CD4-positive, alpha-beta T cell treated with Interleukin-4 for 1 hour (primary cell): ENCODE measurements at places on chromosomes 2 and 18.

GRCh38 chr2:41061356-41061755, 609.5 kb upstream of the SLC8A1 start:
- no peak for DNase-seq

DNA sequence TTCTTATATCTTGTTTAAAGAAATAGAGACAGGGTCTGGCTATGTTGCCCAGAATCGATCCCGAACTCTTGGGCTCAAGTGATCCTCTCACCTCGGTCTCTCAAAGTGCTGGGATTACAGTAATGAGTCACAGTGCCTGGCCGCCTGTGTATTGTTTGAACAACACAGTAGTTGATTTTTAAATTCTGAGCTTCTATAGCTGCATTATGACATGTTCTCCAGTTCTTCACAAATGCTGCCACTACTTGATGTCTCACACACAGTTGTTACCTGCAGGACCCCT, 7.7 kb upstream of the RHOB start:
- DNase-seq: no peak

DNA sequence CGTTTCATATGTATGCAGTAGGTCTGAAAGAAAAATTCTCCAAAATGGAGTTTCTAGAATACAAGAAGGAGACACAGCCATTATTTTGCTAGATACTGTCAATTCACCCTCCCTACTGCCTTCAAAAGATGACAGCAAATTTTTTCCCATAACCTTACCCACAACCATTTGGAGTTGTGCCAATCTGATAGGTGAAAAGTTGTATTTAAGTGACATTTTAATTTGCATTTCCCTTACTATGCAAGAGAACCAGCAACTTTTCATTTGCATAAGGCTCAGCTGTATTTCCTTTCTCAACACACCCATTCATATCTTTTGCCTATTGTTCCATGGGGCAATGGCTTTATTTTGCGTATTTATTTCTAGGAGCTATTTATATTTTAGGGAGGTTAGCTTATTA, 31.4 kb upstream of the IL18RAP start:
- DNase-seq: no peak

- DNase-seq: no peak
These were observed 7.5 kb upstream of the CCDC195 start for GRCh38 chr2:224723586-224724217.

DNA sequence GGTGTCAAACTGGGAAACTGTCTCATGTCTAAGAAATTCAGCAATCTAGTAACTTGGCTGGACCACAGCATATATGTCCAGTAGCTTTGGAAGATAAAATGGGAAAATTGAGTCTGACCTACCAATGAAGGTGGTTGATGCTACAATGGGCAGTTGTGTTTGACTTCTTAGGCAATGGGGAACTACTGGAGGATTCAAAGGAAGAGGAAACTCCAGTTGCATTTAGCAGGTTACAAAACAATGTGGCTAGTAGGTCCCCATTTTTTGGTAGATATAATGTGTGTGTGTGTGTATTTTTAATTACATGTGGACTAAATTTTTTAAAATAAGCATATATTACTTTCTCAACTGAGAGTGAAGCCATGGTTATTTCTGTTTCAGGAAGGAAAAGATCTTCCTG, 427.7 kb downstream of the NBAS start:
- no peak for DNase-seq

GRCh38 chr18:54129448-54130067, 94.9 kb downstream of the MBD2 start:
- no peak for DNase-seq

GRCh38 chr18:55078303-55078932, 119.2 kb upstream of the CCDC68 start:
- no peak for DNase-seq

DNA sequence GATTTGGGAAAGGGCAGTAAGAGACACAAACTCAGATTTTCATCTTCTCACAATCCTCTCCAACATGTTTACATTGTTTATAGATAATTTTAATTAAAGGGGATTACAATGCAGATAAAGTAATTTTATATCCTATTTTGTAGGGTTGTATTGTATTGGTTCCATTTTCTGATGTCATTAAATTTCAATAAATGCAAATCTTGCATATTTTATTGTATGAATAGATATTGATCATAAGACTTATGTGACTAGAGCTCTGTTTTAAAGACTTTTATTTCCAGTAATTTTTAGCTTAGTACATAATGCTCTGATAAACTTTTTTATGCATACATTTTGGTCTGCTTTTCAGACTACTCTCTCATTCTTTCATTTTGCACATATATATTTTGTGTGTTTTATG, 819.6 kb downstream of the TSN start:
- DNase-seq: no peak

- no peak for DNase-seq
These were observed 160.7 kb downstream of the LDLRAD4 start for GRCh38 chr18:13379062-13379865.

- no peak for DNase-seq
These were observed 183.0 kb downstream of the AFF3 start for GRCh38 chr2:99959261-99960014.

- DNase-seq: no peak
These were observed 2.5 kb upstream of the DUSP2 start for GRCh38 chr2:96147593-96148201.

GRCh38 chr18:36493349-36494159, 196.0 kb downstream of the FHOD3 start:
- no peak for DNase-seq

DNA sequence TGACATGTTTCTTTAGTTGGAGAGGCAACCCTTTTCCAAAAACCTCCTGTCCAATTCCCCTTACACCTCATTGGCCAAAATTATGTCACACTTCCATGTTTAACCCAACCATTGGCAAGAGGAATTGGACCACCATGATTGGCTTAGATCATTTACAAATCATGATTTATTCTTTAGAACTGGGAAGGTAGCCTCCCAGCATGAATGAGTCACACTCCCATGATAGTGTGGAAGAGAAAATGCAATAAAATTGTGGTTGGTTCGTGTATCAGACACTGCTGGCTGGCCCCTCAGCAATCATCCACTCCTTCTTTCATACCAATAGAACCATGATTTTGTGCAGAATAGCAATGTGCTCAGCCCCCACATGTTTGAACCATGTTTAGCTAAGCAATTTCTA, 156.6 kb upstream of the ACVR2A start:
- no peak for DNase-seq

DNA sequence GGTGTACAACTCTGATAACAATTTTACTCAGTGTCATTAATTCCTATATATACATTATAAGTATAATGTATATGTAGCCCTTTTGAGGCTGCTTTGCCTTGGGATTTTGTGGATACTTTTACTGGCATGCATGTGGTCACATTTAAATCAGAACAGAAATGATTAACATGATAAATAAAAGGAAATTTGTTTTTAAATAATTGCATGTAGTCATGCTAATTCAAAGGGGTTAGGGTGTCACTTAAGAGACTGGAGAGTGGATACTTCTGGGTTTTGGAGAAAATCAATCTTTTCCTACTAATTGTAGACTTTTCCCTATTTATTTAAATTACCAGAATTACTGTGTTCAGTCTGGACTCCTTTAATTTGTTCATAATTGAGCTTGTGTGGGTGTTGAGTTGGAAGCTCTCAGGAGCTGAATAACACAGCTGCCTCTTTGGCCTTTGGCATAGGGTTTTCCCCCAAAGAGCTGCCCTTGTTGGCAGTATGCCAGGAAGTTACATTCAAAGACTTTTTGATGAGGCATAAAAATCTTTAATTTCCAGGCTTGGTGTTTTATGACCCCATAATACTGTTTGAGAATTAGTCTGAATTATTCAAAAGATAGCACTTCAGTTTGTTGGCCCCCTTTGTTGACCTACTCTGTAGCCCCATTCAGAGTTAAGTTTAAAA, 484.7 kb upstream of the NRP2 start:
- DNase-seq: peak; percentile 25

GRCh38 chr2:238421695-238422035, 5.1 kb upstream of the ASB1 start:
- no peak for DNase-seq

- no peak for DNase-seq
These were observed 75.8 kb upstream of the ARL5A start for GRCh38 chr2:151904021-151904420.

- DNase-seq: no peak
These were observed 2.6 kb downstream of the IL18RAP start for GRCh38 chr2:102425441-102426132.

DNA sequence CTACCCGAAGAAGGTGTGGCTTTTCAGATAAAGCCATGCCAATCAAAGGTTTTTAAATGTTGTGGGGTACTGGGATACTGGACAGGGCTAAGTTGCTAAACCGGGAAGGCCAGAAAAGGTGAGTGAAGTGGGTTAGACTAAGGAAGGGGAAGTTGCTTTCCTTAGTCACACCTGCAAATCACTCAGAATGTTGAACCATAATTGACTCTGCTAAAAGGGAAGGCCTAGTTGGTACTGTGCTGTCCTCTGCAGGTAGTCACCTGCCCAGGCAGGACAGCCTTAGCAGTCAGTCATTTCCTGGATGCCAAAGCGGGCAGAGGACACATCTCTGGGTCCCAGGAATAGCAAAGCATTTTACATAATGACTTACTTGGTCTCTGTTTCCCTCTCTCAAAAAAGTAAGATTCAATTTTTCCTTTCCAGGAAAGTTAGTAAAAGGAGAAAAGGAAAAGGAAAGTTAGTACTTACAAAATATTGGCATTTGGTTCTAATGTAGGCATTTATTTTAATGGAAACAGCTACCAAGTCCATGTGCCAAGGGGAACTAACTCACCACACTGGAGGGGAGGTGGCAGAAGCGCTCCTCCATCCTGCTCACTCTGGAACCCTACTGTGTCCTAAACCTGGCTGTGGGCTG, 60.3 kb downstream of the RFTN2 start:
- no peak for DNase-seq

GRCh38 chr2:43024515-43025011, 201.8 kb downstream of the ZFP36L2 start:
- DNase-seq: peak; percentile 37

DNA sequence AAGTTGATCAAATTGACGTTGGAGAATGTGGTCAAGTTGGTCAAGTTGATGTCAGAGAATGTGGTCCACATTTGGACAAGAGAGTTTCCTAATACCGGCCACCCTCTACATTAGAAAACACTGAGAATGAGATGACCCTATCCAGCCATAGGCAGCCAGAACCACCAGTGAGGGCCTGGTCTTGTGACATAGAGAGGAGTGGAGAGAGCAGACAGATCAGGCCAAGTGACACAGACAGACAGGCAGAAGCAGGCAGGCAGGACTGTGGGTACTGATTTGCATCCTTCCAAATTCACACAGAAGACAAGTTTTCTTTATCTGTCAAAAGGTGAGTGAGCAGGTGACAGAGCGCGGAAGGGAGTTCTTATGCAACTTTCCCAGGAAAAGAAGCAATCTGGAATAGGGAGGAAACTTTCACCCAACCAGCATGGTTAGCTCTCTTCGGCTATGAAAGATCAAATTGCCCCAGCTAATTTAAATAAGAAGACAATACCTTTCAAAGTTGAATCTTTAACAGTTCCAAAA, 109.1 kb upstream of the PID1 start:
- no peak for DNase-seq

GRCh38 chr2:127146820-127147502, 40.0 kb upstream of the BIN1 start:
- no peak for DNase-seq

- DNase-seq: no peak
These were observed 22.5 kb upstream of the RAB31 start for GRCh38 chr18:9685615-9685890.

DNA sequence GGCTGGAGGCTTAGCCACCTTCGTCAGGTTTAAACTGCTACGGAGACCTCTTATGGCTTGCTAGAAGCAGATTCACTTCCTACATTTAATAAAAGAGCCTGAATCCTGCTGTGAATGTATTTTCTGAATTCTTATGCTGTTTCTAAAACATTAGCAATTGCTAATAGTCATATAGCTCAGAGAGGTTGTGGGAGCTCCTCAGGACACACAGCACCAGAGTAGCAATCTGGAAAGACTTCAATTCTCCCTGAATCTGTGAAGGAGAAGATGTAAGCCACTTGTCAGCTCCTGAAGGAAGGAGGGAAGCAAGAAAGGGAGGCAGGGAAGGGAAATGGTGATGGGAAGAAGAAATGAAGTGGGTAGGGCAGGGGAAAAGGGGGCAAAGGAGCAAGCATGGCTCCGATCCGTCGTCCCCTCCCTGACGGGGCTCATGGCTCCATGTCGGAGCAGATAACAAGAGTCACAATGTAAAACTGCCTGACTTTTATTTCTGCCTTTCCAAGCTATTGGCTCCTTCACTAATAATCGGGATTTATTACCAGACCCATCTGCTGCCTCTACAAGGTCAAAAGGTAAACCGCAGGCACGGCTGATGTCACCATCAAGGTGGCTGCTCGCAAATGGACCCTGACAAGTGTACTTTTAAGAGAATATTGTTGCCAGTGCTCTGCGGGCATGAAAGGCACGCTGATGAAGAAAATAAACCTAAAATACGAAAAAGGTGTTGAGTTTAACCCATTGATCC, 656.0 kb upstream of the SALL3 start:
- DNase-seq: no peak

- peak; percentile 85 for DNase-seq
These were observed 67.2 kb downstream of the MBP start for GRCh38 chr18:77065221-77065981.

DNA sequence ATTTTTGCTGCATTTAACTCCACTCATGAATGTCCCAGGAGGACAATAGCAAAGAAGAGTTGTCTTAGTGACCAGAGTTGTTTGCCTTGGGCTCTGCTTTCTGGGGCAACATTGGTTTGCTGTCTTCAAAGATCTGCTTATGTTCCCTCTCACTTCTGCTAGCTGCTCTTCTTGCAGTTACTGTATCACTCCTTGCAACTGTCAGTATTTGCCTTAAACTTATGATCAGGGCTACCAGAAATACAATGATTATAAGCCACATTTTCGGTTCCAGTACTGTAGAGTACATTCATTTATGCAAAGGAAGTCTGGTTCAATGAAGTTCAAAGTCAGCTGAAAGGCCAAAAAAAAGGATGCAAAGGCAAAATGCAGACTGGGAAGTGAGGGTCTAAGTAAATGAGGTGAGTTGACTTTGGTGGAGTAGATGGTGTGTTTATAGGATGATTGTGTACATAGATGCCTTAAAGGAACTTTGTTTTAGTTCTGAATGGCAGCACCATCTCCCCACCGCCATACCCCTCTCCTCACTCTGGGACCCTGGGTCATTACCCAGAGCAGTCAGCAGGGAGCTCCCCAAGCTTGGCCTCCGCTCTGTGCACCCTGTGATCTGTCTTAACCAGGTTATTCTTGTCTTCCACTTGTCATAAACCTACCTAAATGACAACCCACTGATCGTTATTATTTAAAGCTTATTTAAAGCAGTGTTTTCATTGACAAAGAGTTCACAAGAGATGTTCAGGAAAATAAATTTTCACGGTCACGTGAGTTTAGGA, 236.0 kb downstream of the DOK6 start:
- DNase-seq: no peak

DNA sequence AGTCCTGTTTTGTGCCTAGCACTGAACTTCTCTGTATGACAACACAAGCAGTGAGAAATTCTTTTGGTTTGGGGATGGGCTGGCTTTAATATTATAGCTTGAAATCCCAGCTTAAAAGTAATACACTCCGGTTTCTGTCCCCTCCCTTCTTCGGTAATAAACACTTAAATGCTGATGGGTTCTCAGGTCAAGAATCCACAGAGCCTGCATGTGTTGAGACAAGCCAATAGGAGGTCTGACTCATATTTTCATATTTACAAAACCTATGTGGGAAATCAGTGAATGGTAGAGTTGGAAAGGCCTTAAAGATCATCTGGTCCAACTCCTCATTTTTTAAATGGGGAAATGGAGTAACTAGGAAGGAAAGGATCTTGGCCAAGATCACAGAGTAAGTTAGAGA, 47.5 kb downstream of the VSNL1 start:
- DNase-seq: no peak

GRCh38 chr2:7201851-7202250, 284.6 kb downstream of the RNF144A start:
- DNase-seq: no peak
